ENCODE measurements at places on chromosomes 1 and 21.
A peak's percentile ranks its signal among the peaks of the same experiment; 100 is the strongest.

- no peak for DNase-seq
Measured at GRCh38 chr1:42739753-42740700, at the start of gene CLDN19. TSS of gene CLDN19 (minus strand) at chr1:42740236. CDS start at chr1:42740063, 173 bp downstream.

DNA sequence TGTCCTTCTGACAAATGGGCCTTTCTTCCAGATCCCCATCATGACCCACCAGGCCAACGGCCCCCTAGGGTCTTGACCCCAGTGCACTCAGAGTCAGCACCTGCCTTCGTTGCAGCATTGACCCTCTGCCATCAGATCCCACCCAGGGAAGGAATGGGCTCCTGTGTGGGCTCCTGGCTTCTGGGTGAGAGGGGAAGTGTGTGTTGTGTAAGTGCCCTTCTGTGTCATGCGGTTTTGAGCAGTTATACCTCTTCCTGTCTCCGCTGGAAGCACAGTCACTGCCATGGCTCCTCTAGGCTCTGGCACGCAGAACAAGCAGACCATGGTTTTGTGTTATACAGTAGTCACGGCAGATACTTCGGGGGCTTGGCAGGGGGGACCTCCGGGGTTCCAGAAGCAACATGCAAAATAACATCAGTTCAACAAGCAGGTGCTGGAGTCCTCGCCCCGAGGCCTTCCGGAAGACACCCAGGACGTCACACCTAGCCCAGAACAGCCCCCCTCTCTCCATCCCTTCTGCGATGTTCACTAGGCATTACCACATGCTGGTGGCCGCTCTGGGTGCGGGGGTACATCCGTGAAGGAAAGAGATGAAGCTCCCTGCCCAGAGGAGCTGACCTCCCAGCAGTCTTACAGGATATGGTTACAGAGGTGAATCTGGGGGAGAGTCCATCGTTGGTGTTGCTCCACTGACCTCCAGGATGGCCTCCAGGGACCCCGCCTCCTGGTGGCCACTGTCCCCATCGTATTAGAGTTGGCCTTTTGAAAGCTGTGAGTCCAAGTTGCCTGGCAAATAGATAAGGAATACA lies 17.4 kb upstream of the KCNAB2 start:
- no peak for DNase-seq

GRCh38 chr1:66090859-66091457 lies 298.3 kb downstream of the PDE4B start:
- peak; percentile 9 for DNase-seq

DNA sequence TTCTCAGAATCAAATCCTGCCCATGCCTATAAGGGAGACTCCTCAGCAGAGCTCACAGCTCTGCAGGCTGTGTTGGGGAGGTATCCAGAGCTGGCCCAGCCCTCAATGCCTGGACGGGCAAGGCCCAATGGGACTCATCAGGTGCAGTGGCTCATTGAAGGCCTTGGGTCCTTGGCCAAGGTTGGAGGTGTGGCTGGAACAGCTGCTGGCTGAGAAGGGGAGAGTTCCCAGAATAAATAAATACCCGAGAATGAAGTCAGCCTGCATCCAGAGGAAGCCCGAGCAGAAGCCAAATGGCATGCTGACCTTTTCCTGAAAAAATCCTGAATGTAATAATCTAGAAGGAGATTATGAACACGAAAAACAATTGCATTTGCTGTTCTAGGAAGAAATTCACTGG lies 25.2 kb upstream of the IKBKE start:
- DNase-seq, result no peak

- no peak for DNase-seq
Measured at GRCh38 chr1:66492424-66492823, 41.5 kb upstream of the SGIP1 start.

- DNase-seq, result no peak
Measured at GRCh38 chr1:177077734-177078499, 86.6 kb downstream of the ASTN1 start.

DNA sequence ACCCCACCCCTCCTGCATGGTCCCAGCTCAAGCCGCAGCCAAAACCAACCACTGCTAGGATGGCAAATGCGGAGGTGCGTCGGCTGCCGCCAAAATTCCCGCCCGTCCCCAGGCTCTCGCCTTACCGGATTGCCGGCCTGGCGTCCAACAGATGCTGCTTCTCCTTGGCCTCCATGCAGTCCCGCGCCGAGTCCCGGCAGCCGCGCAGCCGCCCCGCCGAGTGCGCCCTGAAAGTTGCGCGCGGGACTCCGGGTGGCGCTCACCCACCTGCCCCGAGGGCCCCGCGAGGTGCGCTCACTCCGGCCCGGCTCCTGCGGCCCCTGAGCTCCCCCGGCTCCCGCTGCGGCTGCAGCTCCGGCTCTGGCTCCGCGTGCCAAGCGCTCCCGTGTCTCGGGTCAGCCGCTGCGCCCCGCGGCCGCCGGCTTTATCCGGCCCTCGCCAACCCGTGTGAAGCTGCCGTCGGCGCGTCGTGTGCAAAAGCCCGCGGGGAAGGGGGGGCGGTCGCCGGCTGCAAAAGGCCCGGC lies at the start of gene SLC30A2:
TSS of gene SLC30A2 (minus strand) at position 397 of the 524 bp plus-strand sequence. CDS start at position 175, 222 bp downstream.
- no peak for DNase-seq

DNA sequence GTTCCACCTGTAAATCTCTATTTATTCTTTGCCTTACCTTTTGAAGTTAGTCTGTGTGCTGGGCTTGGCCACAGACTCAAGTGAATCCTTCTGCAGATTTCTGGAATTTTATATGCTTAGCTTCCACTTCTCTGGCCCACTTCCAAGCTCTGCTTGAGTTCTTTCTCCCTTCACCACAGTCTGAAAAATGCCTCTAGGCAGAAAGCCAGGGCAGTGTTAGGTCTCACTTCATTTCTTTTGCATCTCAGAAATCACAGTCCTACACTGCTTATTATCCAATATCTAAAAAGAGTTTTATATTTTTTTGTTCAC lies 48.9 kb downstream of the INKA2 start:
- peak; percentile 81 for DNase-seq

DNA sequence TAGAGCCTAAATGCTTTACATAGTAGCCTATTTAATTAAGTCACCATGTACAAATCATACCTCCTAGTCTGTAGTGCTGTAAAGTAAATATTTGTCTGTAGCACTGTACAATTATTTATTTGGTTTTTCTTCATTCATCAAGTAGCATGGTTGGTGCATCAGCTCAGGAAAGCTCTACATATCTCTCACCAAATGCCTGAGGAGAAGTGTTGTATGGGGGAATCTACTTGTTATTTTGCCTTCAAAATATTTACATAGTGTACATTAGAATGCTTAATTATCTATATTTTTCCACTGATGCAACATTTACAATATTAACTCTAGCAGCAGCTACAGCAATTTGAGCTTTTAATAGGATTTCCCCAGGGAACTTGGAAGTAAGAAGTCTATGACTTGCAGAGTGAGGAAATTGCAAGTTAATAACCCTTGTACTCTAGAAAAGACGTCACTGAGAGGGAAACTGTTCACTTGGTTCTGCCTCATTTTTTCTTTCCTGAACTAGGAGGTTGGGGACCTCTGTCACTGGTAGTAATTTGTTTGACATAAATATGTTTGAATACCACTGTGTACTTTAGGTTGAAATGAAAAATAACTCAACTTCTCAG lies 207.4 kb downstream of the PDE4B start:
- DNase-seq, result no peak

GRCh38 chr1:96513136-96513535 lies 208.4 kb upstream of the PTBP2 start:
- DNase-seq, result peak; percentile 45

DNA sequence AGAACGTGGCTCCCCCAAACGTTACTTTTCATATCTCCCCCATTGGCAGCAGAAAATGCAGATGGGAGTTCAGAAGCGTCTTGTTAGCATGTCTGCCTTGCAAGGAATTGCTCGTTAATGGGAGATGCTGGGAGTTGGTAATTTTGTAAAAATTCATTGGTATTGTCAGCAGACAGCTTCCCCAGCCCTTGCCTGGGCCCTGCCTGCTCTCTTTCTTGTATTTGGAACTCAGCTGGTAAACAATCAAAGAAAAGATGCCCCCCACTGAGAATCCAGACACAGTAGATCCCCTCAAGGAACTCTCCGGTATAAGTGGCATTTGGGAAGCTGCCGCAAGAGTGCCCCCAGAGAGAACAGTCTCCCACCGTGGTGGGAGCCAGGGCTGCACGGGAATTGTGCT lies 94.4 kb upstream of the IGSF21 start:
- no peak for DNase-seq

DNA sequence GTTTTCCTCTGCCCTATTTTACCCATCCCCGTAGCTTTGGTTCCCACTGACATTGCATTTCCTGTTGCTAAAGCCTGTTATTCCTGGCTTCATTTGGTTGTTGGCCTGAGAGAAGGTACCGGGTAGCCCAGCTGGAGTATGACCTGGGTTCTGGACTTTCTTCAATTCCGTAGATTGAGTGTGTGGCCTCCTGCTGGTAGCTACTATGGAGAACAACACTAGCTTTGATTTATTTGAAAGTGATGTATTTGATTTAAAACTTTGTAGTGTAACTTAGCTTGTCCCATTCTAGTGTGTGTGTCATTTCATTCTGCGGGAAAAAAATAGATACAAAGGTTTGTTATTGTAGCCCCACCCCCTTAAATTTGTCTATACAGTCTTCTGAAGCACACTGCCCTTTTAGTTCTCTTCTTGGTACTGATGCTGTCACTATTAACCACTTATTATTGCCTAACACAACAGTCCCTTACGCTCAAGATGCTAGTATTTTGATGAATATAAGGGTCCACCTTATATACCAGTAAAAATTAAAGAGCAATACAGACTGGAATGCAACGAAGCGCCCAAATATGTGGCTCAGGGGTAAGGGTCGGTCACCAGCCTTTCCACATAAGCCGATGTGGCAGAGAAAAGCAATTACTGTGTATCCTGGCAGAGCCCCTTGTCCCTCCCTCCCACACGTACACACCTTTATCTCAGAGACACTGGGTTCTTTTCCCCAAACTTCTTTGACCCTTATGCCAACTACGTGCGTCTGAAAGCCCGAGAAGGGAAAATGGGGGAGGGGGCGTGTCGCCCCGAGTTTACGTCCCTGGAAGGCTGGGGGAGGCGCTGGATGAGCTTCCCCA lies 643 bp upstream of the MOV10 start:
- DNase-seq, result peak; percentile 45

DNA sequence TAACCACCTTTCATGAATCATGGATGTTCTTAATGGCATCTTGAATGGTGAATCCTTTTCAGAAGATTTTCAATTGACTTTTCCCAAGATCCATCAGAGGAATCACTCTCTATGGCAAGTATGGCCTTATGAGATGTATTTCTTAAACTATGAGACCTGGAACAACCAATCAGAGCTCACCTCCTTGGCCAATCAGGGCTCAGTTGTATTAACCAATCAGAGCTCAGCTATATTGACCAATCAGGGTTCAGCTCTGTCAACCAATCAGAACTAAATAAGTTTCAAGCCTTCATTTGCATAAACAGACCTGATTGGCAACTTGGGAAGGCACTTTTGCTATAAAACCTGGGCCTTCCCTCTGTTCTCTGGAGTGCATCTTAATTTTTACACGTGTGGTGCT lies 13.6 kb upstream of the FAM3B start:
- DNase-seq, result no peak

DNA sequence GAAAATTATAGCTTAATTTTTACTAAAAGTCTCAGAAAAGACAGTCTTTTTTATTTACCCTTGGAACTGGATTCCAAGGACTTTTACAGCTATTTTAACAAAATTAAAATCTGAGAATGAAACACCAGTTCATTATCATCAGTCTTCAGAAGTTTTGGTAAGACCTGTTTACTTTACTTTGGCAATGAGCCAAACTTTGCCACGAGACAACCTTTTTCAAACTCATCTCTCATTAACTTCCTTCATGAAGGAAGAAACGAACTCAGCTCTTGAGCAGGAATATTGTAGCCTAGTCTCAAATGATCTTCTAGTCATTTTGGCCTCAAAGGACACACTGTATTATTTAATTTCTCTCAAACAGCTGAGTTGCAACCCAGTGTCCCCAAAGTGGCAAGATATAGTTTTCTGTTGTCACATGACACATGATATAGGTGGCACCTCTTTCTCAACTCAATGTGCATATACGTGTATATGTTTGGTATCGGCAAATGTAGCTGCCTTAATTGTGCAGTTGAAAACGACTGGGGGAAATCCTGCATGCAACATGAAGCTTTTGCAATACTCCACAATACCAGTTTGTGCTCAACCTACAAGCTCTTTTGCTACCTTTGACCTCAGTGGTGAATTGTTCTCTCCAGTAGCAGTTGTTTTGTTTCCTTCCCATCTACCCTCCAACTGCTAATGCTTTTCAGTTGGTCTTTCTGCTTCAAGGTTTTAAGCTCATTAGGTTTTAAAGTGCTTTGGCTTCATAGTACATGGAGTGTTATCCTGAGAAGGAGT lies 8.4 kb upstream of the GNG4 start:
- no peak for DNase-seq

DNA sequence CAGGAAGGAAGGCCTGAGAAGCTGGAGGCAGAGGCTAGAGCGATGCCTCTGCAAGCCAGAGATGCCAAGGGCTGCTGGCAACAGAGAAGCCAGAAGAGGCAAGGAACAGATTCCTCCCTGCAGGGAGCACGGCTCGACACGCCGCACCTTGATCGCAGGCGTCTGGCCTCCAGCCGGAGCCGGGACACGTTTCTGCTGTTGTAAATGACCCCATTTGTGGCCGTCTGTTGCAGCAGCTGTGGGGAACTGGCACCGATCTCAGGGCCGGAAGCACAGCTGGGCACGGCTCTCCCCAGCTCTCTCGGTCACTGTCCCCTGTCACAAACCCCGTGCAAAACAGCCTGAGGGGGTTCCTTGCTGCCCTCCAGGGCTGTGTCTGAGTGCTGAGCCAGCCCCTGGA lies 59.6 kb downstream of the SIK1 start:
- no peak for DNase-seq

GRCh38 chr1:48750109-48750508 lies 26.6 kb downstream of the BEND5 start:
- DNase-seq, result no peak

- peak; percentile 84 for DNase-seq
Measured at GRCh38 chr21:33844104-33844889, 71.3 kb downstream of the ATP5PO start.

DNA sequence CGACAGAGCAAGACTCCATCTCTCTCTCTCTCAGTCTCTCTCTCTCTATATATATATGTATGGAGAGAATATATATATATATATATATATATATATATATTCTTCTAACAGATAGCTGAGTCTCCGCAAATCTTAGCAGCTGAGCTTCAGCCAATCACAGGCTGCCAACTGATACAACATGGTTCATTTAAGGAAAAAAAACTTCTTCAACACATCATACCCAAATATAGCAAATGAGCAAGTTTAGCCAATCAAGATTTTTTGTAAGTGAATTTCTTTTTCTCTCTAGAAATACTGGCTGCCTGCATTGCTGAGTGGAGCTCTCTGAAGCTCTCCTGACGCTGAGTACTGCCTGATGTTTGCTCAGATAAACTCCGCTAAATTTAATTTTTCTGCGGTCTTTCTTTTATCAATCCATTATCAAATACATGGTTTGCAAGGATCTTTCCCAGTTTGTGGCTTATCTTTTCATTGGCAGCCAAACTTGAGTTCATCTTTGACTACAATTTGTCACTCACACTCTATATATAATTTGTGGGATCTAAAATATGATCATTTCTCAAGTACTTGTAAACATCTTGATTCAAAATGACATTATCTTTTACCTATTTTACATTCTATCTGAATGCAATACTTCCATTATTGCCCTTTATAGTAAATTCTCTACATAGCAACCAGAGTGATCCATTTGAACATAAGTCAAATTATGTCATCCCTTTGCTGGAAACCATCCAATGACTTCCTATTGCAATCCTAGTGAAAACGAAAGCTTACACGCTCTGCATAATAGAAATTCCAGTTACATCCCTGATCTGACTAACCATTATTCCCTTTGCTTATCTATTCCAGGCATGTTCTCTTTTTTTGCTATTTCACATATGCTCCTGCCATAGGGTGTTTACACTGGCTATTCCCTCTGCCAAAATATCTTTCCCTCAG lies 2131.7 kb downstream of the MRPL39 start:
- no peak for DNase-seq
